ENCODE measurements at places on chromosomes 1 and 21.
A peak's percentile ranks its signal among the peaks of the same experiment; 100 is the strongest.

DNA sequence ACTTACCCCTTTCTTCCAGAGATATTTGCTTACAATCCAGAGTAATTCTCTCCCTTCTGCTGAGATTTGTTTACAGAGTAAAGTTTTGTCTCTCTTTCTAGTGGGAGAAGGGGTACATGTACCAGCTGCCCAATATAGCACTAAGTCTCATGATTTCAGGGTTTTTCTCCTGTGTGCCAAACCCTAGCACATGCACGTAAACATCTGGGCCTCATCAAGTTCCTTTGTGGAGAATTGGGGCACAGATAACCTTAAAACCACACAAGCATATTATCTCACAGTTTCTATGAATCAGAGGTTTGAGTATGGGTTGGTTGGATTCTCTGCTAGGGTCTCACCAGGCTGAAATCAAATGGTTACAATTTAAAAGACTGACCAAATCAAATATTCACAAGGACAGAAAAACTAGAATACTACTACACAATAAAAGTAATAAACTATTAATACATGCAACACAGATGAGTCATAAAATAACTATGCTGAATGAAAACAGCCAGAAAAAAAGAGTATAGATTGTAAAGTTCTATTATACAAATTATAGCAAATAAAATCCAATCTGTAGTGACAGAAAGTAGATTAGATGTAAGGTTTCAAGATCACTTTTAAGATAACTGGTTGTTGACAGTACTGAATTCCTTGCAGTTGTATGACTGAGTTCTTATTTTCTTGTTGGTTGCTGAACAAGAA is 347.4 kb upstream of the PTBP2 start:
- peak; percentile 38 for DNase-seq

GRCh38 chr1:16207318-16208269 is 4.9 kb downstream of the ARHGEF19 start:
- DNase-seq, result no peak

DNA sequence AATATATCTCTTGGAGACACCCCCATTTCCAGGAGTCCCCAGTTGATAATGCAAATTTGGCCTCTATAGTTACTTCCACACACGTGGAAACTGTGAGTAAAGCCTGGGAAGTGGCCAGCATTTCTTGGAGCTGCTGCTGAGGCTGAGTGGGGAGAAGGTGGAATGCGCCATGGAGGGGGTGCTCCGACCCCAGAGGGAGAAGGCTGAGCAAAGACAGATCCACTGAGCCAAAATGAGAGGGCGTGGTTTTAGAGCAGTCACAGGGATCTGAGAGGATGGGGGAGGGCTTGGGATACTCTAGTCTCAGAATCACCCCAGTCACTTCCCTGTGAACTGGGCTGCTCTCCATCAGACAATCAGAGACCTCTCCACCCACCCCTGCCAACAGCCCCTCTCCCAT is 38.7 kb downstream of the TRIM62 start:
- peak; percentile 39 for DNase-seq

DNA sequence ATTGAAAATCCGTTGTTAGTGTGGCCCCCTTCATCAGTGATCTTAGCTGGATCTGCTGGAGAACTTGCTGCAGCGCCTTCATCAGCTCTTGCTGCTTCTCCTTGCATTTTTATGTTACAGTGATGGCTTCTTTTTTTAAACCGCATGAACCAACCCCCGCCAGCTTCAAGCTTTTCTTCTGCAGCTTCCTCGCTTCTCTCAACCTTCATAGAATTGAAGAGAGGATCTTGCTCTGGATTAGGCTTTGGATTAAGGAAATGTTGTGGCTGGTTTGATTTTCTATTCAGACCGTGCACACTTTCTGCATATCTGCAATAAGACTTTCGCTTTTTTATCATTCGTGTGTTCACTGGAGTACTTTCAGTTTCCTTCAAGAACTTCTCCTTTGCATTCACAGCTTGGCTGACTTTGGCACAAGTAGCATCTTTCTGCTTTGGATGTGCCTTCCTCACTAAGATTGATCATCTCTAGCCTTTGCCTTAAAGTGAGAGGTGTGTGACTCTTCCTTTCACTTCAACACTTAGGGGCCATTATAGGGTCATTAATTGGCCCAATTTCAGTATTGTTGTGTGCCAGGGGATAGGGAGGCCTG is 13.1 kb downstream of the RNF187 start:
- no peak for DNase-seq

DNA sequence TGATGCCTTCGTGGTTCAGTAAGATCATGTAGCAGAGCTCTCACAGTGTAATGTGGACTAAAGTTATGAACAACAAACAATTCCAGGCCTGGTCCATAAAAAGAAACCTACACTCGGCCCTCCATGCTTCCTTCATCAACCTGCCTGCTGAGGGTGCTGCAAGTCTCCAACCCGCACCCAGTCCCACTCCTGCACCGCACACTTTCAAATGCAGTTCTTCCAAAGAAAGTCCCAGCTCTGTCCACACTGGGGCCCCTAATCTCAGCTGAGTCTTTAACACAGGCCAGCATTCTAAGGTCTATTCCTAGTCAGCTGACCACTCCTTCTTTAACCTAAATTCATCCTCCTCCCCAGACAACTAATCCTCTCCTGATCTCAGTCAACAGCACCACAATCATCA is 71.5 kb upstream of the NR5A2 start:
- DNase-seq, result no peak

DNA sequence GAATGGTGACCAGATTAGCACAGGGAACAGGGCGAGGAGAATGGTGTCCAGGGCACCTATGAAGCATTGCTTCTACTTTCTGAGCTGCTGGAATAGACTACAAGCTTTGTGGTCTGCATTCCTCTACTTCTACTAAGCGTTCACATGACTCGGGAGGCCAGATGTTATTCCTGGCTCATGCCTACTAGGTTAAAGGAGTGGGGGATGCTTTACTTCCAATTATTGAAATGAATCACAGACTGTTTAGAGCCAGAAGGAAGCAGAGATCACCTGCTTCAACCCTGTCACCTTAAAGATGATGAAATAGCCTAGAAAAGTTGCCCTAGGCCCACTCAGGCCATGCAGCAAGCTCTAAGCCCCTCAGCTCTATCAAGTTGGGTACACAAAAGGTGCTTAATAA is 633.5 kb downstream of the KIF26B start:
- DNase-seq, result peak; percentile 94
